Vagina (tissue), 2 donors: ENCODE measurements at places on chromosomes 6 and 20.

DNA sequence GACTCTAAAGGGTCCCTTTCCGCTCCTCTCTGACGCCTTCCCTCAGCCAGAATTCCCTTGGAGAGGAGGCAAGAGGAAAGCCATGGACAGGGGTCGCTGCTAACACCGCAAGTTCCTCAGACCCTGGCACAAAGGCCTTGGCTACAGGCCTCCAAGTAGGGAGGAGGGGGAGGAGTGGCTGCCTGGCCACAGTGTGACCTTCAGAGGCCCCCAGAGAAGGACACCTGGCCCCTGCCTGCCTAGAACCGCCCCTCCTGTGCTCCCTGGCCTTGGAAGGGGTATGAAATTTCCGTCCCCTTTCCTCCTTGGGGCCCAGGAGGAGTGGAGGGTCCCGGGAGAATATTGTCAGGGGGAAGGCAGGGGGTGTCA is 2.7 kb downstream of the VEGFA start:
- no peak for DNase-seq

DNA sequence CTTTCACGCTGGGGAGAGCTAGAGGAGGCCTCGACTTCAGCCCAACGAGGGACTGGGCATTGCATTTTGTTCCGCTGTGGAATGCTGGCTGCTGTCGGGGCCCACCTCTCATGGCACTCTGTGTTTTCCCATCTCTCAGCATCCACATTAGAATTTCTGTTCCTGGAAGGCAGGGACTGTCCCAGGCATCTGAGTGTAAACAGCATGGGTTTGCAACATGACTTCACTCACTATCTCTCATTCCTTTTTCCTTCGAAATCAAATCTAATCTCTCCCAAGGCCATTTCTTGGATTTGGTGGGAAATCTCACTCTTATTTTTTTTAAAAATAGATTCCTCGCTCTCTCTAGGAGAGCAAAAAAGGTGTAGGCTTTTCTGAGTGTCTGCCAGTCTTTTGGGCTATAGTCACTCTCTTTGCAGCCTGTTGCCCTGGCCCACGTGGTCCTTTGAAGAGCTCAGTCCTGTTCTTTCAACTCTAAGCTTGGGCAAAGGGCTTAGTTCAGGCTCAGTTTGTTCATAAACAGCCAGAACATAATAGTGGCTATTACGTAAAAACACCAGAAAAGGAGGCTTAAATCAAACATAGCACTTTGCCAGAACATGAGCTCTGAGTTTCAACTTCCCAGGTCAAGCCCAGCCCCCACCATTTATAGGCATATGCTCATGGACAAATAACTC is 284.6 kb upstream of the ZFP64 start:
- no peak for DNase-seq

- no peak for DNase-seq
Observed at GRCh38 chr6:28312939-28313338, 23.0 kb downstream of the ZSCAN31 start.

- no peak for DNase-seq
Observed at GRCh38 chr6:83849127-83849526, 4.0 kb upstream of the RIPPLY2 start.

DNA sequence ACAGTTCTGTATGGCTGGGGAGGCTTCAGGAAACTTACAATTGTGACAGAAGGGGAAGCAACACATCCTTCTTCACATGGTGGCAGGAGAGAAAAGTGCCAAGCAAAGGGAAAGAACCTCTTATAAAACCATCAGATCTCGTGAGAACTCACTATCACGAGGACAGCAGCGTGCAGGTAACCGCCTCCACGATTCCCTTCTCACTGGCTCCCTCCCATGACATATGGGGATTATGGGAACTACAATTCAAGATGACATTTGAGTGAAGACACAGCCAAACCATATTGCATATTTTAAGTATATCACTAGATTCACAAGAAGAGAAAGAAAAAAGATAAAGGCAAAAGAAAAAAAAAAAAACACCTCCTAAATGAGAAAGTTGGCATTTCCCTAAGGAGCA is 431.9 kb upstream of the RGS17 start:
- no peak for DNase-seq

DNA sequence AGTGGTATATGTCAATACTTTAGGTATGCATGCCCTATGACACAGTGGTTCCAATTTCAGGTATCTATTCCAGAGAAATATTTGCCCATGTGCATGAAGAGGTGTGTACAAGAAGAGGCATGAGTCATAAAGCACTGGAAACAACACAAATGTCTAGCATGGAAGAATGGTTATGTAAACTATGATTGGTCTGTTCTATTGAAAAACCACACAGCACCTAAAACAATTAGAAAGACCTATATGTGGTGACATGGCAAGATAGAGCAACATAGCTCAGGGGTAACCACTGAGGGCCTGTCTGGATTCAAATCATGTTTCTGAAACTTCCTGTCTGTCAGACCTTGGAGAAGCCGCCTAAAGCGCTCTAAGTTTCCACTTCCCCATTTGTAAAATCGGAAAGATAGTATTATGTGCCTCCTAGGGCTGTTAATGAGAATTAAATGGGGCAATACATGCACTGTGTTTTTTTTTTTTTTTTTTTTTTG is 76.0 kb upstream of the SHLD1 start:
- DNase-seq, result no peak

GRCh38 chr6:46419576-46420002 is 71.7 kb downstream of the RCAN2 start:
- DNase-seq, result no peak

DNA sequence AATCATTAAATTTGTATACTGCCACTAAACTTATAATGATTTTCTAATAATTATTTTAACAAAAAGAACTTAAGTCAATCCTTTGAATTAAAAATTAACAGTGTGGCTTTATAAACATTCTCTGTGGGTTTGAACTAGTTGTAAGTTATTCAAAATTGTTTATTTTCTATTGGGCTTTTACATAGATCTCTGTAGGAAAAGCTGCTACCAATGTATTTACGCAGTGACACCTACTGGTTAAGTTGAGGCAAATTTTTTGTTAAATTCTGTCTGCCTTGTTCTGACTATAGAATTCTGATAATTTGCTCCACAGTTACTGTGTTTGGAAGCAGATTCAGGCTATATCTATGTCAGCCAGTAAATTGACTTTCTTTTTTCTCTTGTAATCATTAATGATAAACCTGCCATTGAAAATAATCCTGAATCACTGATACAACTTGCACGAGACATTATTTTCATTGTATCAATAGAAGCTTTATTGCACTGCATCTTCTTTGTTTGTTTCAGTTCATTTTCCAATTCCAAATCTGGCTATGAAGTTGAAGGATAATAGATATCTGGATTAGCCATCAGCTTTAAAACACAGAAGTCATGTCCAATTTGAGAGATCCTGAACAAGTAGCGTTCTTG is 66.0 kb upstream of the UTRN start:
- DNase-seq, result no peak

DNA sequence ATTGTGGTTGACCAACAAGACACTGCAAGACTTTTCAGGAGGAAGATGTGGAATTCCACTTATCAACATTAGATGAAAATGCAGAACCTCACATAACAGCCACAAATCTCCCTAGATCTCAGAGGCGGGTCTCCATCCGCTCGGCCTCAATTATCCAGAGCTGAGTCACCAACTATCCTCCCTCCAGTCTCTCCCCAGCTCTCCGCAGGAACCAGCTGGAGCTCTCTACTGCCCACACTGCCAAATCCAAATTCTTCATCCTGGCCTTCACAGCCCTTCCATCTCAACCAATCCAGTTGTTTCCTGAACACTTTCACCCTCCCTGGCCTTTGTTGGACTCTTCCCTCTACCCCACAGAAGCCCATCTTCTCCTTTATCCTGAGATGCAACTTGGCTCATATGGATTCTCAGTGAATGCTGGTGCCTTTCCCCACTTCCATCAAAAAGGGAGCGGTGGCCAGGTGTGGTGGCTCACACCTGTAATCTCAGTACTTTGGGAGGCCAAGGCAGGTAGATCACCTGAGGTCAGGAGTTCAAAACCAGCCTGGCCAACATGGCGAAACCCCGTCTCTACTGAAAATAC is 3.5 kb upstream of the TGIF2 start:
- DNase-seq, result no peak

- no peak for DNase-seq
Observed at GRCh38 chr6:137904822-137905617, 38.0 kb downstream of the TNFAIP3 start.

DNA sequence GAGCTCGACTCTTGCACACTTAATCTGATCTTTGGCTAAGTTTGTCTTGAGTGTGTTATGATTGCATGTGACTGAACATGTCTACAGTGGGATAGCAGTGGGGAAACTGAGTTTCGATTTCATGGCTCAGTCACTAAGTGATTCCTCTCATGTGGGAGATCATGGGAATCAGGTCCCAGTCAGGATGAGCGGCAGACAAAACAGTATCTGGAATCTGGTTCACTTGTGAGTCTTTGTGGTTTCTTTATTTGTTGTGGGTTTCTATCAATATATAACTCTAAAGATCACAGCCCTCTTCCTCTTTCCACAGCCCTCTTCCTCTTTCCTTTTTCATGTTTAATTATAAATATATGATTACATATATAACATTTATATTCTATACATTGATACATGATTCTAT is 4.0 kb downstream of the RPP21 start:
- no peak for DNase-seq

DNA sequence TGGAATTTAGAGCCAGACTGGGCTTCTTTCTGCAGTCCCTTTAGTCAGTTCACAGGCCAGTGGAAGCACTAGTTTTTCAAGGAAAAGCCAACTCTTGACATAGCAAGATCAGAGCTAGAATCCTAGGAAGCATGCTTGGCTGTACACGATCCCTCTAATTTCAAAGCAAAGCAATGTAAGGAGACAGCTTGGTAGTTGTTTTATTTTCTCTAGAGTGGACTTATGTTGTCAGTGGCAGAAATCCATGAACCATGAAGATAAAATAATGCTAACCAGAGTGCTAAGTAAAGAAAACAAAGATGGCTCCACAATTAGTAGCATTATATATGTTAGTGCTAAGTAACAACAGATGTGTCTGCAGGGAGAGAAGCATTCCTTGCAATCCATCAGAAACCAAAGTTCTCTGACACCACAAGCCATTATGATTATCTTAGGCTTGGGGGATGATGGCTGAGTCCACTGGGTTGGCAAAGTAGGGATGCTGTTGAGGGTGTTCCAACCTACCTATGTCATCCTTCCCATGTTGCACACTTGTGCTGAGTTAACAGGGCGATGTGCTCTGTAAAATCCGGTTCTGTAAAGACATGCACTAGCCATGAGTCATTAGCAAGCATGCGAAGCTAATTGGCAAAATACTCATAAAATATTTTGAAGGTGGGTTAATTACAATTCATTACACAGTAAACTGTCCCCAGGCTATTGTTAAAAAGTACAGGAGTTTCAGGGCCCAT is 115.2 kb downstream of the BMP2 start:
- DNase-seq, result no peak

- DNase-seq, result no peak
Observed at GRCh38 chr6:76876922-76877553, 586.3 kb downstream of the HTR1B start.

DNA sequence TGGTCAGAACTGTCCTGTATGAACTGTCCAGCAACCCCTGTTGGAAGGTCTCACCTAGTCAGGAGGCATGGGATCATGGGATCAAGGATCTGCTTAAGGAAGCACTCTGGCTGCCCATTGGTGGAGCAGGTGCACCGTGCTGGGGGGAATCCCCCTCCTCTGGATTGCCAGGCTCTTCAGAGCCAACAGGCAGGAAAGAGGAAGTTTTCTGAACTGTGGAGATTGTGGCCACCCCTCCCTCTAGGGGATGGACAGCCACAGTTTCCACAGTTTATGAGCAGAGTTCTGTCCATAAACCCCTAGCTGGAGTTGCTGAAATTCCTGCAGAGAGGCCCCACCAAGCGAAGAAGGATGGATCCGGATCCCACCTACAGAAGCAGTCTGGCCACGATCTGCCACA is 13.0 kb upstream of the HLA-DQB1 start:
- DNase-seq, result no peak
